Midbrain (tissue), 1 donor: ENCODE measurements at places on chromosomes 16 and 17.

DNA sequence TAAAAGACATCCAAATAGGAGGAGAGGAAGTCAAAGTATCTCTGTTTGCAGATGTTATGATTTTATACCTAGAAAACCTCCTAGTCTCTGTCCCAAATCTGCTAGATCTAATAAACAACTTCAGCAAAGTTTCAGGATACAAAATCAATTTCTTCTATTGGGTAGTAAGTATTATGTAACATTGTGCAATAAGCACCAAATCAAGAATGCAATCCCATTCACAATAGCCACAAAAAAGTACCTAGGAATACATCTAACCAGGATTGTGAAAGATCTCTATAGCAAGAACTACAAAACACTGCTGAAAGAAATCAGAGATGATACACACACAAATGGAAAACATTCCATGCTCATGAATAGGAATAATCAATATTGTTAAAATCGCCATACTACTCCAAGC is 13.0 kb downstream of the NLRP1 start:
- DNase-seq, result no peak

DNA sequence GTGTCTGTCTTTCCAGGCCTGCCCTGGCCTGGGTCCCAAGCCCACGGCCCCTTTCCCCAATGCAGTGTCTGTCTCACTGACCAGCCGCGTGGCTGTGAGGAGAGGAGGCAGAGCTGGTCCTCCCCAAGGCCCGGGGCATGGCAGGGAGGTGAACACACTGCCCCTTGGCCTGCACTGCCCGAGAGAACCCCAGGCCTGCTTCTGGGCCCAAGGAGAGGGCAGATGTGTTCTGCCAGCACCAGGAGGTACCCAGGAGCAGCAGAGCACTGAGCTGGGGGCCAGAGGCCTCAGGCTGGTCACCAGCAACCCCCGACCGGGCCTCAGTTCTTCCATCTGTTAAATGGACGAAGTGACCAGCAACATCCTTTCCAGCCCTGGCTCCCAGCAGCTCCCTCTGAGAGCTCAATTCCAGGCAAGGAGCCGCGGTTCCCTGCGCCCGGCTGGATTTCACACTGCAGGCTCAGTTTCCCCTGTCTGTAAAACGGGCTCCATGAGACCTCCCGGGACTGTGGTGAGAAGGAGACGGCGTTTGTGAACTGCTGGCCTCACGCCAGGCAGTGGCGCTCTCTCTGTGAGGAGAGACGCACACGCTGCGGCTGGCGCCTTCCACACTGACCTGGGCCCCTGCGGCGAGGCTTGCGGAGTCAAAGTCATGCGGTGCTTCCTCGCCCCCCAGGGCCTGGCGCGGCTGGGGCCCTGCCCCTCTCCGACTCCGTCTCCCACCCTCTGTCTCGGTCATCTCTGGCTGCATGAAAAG is 8.1 kb upstream of the ZFPM1 start:
- no peak for DNase-seq

DNA sequence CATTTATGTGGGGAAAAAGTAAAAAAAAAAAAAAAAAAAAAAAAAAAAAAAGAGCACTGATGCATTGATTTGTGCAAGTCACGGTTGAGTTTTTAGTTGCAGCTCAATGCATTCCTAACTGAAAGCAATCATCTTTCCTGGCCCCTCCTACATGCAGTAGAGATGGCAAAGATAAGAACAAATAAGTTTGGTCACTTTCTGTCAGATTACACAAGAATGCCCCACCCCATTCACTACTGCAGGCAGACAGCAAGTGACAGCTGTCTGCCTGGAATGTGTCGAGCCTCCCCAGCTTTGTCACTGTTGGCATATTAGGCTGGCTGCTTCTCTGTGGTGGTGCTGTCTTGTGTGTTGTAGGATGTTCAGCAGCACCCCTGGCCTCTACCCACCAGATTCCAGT is 243.5 kb downstream of the FOXL1 start:
- DNase-seq, result no peak

DNA sequence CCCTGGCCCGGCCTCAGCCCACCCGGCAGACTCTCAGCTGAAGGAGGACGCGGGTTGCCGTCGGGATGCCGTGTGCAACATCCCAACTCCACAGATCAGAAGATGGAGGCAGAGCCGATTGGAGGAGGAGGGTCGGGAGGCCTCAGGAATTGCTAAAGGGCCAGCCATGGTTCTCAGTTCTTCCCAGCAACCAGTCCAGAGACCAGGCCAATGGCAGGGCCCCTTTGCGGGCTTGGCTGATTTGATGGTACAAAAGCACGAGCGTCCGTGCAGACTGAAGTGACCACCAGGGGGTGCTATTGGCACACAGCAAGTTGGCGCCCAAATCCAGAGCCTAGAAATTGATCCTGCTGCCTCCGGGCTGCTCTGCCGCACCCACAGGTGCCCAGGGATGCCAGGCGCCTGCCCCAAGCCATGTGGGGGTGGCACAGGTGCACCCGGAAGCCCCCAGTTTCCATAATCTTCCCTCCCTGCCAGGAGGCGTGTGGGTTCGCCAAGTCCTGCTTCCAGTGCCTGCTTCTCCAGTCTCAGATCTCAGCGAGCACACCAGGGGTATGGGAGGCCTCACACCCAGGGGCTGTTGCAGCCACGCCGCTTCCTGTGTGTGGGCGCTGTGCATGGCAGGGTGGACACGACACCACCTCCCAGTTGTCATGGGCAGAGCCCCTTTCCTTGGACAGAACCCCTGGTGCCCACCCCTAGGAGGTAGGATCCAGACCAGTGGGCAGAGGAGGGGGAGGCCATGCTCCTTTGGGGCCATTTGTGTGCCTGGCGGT is 7.1 kb upstream of the TEX19 start:
- peak; percentile 77 for DNase-seq

DNA sequence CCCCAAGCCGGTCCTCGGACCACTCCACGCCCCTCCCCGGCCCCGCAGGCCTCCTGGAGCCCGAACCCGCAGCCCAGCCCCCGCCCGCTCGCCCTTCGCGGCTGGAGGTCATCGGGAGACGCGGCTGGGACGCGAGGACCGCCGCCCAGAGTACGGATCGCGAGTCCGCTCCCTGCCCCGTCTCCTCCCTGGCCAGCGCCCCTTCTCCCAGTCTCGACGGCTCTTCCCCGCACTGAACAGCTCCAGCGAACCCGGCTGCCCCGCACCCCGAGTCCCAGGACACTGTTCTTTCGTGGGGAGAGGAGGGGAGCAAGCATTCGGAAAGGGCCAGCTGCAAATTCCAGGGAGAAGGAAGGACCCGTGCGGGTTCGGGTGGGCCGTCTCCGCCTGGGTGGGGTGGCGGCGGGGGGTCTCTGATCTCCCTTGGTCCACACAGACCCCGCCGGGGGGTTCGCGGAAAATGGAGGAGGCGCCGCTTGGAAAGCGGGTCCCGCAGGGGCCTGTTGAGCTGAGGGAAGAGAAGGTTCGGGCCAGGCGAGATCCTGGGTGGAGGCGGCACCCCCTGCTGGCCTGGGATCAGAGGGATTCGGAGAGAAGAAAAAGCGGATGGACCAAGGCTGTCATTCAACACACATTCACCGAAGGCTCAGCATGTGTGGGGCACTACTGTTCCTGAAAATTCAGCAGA is 632 bp upstream of the RTN4RL1 start:
- peak; percentile 34 for DNase-seq
